Central memory CD8-positive, alpha-beta T cell (primary cell): ENCODE measurements at places on chromosomes 2 and 18.

DNA sequence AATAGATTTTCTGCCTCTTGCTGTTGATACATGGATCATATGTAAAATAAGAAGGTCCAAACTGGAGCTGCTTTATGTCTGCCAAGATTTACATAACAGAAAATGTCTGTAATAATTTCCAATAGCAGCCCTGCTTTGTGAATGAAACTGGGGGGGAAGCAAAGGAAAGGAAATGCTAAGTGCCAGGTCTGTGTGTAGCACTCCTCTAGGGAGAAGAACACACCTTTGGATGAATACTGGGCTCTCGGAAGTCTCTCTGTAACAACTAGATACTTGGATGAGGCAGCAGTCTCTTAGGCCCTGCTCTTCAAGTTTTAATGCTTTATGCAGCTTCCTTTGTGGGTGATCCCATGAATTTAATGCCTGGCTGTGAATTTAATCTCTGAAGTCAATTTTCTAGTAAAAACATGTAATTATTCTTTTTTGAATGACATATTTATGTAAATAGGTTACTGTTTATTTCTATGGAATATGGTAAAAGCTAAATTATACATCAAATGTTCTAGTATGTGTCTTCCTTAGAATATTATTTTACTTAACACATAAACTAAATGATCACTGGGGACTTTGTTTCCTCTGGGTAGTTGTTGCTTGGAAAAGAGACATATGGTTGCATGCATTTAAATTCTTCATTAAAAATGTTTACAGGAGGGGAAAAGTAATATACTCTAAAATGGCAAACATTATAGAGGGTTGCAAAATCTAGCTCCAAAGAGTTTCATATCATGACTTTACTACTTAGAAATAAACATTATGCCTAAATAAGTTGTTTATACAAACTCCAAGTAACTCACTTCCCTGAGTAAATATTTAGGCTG is 336.6 kb upstream of the CWC22 start:
- no peak for DNase-seq

- DNase-seq = no peak
Measured at GRCh38 chr2:24920809-24921441, 888 bp upstream of the ADCY3 start.

- DNase-seq = no peak
Measured at GRCh38 chr18:44699572-44700261, 19.0 kb downstream of the SETBP1 start.

DNA sequence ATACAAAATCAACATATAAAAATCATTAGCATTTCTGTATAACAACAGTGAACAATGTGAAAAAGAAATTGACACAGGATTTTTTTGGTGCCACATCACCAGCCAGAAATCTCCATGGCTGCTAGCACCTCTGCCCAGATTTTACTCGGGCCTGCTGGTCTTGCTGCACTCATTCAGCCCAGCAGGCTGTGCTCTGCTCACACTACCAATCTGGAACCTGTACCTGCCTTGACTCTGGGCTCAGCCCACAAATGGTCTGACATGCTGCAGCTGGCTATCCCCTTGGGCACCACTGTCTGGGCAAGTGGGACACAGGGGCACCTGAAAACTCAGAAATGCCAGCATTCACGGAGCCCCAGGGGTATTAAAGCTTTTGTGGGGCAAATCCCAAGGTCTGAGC is 392.5 kb upstream of the NRXN1 start:
- DNase-seq = no peak

DNA sequence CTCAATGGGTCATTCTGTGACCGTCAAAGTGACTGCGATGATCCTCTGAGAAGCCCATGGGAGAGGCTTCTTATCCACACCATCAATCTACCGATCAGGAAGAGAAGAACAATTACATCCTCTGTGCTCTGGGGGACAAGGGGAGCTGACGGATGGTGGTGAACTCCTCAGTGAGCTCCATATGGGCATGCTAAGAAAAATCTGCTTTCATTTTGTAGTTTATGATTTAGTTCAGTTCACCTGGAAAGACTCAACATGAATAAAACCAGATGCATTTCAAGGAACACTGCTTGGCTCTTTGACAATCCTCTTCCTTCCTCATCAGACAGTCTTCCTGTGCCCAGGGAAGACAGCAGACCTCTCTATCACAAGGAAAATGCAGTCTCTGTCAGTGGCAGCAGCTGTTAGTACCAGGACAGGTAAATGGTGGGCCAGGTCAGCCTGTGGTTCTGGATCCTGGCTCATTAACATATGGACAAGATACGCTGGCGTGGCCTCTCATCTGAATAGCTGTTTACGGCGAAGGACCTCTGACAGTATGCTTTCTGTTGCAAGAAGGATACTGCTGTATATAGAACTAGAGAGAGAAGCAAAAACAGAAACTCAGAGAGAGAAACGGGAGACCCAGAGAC is 176.9 kb downstream of the BCL2 start:
- no peak for DNase-seq

GRCh38 chr2:68388358-68388757 is 23.3 kb downstream of the PLEK start:
- no peak for DNase-seq

DNA sequence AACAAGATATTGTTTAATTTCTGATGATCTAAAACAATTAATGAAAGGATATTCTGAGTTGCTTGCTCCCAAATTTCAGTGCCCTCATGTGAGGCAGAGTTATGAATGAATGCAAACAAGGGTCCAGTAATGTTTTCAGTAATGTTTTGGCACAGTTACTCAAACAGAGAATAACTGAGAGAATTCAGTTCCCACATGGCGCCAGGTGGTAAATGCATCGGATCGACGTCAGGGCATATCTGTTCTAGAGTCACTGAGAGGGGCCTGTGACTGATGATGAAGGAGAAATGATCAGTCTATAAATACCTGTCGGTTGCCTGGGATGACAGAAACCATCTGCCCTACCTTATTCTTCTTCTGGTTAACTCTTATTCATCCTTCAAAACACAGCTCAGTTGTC is 81.4 kb downstream of the KCNS3 start:
- DNase-seq = no peak

DNA sequence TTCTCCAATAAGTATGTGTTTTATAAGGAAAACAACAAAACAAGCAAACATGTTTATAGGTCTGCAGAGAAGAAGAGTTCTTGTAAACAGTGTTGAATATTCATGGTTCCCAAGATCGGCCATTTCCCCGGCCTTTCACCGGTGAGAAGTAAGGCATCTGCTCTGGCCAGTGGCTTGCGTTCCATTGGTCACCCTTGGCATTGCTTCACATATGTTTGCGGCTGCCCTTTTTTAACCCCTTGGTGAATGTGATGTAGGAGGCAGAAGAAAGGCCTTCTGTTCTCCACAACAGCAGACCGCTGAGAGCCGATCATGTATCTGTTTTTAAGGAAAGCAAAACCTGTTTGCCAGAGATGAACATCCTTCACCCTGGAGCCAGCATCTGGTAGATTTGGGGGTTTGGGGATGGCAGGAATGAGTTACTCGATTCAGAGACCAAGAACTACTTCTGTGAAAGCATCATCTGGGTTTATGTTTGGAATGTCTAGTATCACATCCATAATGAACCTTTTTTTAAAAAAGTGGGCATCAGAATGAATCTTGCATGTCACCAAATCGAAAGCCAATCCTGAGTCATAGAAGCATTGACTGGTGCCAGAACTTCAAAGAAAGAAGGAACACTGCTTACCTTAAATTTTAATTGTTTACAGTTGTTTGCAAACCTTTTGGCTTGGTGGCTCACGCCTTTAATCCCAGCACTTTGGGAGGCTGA is 112.3 kb downstream of the AGAP1 start:
- no peak for DNase-seq

GRCh38 chr18:32773382-32773712 is 524 bp upstream of the KLHL14 start:
- no peak for DNase-seq

DNA sequence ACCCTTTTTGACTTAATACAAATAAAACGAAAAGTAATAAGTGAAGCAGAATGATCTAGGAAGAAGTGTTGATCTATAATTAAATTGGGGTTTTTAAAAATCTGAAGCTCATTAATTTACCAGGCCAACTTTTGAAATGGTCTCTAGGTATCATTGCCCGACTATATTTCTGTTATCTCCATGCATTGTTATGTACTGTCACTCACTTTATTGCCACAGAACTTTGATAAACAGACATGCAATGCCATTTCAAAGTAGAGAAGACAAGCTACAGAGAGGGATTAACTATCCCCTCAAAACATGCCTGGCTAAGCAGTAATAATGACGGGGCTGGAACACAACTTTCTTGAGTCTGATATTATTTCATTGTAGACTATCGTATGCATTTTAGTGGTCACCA is 147.6 kb upstream of the ITGA4 start:
- DNase-seq = no peak

GRCh38 chr2:241091734-241092445 is 10.2 kb downstream of the MTERF4 start:
- no peak for DNase-seq

DNA sequence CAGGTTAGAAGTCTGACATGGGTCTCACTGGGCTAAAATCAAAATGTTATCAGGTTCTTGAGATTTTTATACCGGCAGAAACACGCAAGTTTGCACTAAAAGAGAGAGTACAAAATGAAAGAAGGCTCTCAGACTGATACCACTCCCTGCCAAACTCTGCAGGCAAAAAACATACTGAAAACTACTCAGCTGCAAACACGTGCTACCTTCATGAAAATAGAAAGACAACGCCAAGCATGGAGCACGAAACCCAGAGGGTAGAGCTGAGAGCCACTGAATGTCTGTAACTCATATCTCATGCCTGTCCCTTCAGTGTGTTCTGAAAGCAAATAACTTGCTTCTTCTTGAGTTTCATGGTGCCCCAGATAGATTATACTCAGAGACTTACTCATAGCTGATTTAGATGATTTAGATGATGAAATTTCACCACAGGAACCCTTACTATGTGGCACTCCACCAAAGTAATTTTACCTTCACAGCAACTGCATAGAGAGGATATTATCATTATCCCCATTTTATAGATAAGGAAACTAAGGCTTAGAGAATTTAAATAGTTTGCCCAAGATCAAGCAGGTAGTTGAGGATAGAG is 313.0 kb upstream of the SLC39A10 start:
- DNase-seq = no peak

DNA sequence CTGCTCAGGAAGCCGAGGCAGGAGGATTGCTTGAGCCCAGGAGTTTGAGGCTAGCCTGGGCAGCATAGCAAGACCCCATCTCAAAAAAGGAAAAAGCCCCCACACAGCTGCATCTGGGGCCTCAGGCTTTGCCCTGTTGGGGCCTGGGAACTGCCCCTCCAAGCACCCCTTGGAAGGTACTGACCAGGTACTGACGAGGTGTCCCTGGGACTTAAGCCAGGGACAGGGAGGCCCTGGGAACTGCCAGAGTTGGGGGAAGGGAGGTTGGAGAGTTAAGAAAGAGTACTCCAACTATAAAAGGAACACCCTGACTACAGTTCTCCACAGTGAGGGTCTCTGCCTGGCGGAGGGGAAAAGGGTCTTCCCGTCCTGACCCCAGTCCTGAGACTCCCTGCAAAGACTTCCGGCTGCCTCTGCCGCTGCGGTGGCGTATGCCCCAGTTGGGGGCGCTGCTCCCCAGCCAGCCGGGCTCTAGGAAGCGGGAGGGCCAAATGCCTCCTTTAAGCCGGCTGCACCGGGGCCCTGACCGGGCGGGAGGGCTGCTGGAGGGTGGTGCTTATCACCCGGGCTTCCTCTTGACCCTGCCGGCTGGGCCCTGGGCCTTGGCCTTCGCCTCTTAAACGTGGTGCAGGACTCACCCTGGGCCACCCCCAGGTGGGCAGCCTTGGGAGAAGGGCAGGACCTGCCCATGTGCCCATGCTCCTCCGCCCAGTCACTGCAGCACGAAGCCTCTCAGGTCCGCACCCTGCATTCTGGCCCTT is 12.8 kb downstream of the SLC30A3 start:
- DNase-seq = peak; percentile 27

DNA sequence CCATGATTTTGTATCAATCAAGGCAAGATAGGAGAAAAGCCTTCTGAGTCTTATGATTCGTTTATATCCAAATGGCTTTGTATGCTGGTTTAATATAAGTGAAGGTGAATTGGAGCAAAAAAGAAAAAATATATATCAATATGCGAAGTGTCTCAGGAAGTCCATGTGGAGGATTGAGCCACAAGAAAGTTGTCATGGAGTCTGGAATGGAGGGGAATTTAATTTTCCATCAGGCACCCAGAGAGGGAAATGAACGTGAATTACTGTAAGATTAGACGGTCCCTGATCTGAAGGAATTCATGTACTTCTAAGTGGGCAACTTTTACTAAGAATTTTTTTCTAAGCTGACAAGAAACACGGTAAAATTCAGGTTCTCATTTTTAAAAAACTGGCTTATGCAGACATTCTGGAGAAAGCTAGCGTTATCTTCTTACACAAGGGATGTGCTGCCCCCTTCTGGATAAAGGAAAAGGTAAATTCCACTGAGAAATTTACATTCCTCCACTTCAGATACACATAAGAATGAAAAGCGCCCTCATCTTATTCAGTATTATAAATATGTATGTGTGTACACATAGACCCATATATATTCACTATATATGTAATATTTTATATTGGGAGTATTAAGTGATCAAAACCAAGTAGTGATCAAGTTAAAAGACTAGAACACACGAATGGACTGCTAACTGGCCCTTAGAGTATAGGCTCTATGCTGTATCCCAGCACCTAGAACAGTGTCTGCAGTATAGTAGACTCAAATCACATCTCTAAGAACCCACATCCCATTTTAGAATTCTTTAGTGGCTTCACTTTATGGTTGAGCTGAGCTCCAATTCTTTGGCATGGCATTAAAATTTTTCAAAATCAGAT is 289.0 kb upstream of the TFPI start:
- no peak for DNase-seq

DNA sequence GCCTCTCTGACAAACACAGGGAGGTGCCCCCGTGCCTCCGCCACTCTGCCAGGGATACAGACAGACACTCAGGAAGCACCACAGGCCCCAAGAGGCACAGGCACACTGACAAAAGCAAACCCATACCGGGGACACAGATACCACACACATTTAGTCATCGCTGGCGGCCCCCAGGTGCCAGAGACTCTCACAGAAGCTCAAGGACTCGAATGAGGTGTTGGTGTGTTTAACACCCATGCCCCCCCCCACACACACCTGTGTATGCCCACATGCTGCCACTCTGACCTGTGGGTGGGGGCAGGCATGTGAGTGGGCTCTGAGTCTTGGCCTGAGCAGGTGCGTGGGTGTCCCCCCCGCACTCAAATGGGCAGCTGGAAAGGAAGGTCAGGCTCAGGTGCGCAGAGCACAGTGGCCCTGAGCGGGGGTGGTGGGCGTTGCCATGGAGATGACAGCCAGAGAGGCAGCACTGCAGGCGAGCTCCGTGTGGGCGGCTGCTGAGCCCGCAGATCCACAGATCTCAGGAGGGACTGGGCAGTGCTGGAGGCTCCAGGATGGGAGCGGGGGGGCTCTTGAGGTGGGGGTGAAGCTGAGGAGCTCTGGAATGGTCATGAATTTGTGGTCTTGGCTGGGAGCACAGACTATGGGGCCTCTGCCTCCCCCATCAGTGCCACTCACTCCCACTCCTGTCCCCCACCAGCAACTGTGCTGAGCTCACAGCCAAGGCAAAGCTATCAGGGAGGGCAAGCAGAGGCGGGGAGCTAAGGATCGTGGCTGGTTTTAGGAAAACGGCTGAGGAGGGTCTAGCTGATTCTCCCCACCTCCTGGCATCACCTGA is 73.9 kb upstream of the TAF1B start:
- no peak for DNase-seq
